ENCODE measurements at places on chromosomes 1 and 21. TPM values are rescaled to one million over a fixed set of nuclear protein-coding genes. Genes with fewer than 3 reads are reported as not detected.

DNA sequence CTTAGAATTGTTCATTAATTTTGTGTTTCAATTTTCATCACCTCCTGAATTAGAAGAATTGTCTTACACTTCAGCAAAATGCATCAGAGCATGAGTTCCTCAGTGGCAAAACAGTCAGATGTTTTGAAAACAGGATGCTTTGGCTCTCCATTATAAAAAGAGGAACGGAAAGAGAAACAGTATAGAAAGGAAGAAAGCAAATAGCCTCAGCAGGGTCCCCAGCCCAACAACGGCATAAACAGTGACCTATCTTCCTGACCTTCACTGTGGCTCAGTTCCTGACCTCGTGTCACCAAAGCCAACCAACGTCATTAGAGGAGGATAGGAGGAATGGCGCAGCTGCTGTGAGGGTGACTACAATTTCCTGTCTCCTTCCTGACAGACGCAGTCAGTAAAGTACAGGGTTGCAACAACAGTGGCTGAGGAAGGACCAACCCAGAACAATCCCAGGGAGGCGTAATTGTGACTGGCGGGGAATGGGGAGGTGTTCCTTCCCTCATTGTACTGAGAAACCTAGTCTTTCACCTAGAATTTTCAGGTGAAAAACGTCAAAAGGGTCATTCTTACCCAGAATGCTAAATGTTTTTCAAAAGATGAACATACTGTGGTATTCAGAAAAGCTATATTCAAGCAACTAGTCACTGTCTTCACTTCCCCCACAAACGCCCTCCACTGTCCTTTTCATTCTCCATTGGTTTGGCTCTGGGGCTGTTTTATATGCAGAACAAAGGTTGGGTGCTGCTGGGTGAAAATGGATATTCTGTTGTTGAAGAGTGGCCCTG, 197.9 kb upstream of the SGIP1 start:
- peak; percentile 61 for DNase-seq

DNA sequence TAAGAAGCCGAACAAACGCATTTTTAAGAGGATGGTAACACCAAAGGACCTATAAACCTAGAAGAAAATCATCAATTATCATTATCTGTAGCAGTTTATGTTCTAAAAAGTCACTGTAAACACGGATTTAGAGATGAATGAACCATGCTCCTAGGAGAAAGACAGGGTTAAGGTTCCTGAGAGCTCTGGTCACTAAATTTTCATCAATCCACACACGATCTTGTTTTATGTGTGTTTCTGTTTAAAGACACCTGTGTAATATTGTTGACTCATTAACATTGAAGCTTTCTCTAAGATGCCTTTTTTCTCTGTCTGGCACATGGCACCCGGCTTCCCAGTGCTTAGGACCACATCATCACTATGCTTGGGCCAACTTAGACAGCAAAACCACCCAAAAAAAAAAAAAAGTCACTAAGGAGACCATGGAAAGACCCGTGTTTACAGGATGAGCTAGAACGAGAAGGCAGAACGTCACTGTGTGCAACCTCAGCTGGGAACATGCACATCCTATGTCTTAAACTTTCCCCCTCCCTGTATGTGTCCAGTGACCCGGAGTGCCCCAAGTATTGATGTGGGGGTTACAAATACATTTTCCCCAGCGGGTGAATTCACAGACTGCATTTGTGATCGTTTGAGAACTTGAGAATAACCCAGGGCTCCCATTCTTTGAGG, 55.8 kb upstream of the PDE9A start:
- DNase-seq: no peak

GRCh38 chr1:34865981-34866761, 6.6 kb upstream of the SMIM12 start:
- DNase-seq: peak; percentile 78

GRCh38 chr1:177620636-177621190, 349.1 kb downstream of the SEC16B start:
- DNase-seq: peak; percentile 36

DNA sequence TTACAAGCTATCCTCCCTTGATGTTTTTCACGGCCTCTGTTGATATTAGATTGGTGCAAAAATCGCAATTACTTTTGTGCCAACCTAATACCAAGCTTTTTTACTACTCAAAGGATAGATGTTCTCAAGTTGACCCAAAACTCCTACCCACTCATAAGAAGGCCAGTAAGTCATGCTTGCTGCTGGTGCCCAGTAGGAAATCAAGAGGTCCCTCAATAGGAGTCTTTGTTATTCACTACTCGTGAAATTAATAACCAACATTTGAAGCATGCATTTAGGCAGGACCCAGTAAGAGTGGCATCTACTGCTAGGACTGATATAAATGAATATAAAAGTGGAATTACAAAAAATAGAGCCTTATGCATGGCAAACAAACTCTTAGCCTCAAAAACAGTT, 52.6 kb downstream of the APP start:
- no peak for DNase-seq

DNA sequence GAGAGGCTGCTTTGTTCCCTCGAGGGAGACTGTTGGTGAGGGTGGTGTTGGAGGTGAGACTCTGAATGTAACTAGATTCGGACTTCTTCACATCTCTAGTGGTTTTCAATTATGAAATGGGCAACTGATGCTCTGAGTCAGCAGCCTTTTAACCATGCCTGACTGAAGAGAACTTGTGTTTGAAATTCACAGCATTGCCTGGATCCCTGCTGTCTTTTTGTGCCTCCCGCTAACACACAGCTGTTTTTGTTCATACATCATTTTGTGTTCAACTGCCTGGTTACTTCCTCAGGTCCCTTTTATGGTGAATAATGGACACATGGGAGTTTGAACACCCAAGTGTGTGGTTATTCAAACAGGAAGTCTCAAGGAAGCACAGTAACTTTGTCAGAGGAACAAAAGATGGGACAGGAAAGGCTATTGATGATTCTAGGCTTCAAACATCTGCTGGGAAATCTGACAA, 16.8 kb downstream of the LAMC1 start:
- peak; percentile 86 for DNase-seq

- no peak for DNase-seq
Measured at GRCh38 chr1:202124142-202124541, 1.4 kb downstream of the GPR37L1 start.

DNA sequence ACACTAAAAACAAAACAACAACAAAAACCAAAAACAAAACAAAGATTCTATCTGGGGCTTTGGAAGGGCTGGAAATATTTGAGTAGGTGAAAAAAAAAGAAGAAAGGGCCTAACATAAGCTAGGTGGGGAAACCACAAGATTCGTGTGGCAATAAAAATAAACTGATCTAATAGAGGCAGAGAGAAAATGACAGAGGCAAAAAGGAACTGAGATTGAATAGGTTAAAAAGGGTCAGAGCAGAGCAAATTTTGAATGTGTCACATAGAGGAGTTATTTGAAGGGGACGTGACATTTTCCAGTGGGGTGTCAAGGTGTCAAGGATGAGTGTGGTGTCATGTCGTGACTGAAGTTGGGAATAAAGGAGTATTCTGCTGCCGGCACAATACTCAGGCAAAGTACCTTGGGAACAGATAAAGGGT, 65.2 kb upstream of the RALGPS2 start:
- no peak for DNase-seq

DNA sequence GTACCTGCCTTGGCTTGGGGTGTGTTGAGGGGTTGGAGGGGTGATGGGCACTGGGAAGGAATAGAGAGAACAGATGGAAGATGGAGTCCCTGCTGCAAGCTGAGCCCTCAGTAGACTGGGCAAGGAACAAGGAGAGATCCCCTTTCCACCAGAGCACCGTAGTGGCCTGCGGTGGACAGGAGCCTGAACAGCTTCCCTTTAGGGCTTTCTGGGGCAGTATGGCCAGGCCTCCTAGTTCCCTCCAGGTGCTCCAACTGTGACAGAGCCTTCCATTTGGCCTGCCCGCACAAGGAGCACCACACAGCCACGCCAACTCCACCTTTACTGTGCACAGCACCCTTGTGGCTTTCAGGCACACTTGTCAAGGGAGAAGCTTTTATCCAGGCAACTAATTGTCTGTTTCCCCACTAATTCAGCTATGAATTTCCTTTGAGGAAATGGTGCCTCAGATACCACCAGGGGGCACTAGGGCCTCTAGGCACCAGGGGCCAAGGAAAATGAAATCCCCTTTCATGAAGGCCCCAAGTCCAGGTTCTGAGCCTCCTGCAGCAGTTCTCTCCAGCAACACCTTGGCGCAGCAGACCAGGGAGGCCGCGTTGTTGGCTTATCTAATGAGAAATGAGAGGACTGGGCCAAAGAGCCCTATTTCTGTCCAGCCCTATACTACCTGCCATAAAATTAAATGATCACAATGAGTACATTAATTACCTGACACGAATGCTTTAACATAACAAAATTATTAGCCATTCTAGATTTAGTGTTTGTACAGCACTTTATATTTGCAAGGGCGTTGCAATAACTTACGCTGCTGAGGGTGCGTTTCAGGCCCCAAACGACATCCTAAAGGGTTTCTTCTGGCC, 23.1 kb upstream of the ERI3 start:
- DNase-seq: peak; percentile 76

DNA sequence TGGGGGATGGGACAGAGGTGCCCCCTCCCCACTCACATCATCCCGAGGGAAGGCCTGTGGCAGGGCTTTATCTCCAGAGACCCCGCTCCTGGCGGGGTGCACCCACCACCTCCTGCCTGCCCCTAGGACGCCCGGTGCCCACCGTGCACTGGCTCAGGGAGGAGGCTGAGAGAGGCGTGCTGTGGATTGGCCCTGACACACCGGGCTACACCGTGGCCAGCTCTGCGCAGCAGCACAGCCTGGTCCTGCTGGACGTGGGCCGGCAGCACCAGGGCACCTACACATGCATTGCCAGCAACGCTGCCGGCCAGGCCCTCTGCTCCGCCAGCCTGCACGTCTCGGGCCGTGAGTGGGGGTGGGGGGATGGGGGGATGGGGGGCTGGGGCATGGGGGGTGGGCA, 71.7 kb downstream of the TRIM11 start:
- DNase-seq: no peak

DNA sequence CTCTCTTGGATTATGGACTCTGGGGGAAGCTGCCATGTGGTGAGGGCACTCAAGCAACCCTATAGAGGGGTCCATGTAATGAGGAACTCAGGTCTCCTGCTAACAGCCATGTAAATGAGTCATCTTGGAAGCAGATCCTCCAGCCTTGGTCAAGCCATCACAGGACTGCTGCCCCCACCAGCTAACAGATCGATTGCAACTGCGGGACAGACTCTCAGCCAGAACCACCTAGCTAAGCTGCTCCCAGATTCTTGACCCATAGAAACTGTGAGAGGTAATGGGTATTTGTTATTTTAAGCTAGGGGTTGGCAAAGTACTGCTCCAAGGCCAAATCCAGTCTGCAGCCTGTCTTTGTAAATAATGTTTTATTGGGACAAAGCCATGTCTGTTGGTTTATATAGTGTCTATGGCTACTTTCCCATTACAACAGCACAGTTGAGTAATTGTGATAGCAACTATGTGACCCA, 27.6 kb upstream of the MAP3K7CL start:
- no peak for DNase-seq

DNA sequence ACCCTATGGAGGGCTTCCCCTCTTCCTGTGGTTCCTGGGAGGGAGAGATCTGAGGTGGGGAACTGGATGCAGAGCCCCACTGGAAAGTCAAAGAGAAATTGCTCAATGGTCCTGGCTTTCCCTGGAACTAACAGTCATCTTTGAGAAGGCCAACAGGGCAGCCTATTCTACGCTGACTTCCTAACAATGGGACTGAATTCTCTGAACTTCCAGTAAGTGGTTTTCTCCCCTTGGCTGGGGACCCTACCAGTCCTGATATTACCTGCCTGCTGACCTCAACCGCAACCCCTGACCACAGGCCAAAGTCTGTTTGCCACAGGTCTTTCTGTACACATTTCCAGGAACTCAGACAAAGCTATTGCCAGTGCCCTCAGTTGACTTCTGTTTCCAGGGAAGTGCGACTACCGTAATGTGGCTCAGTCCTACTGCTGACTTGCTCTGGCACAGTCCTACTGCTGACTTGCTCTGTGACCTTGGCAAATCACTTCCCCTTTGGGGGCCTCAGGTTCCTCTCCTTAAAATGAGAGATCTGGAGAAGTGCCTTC, 55.3 kb downstream of the C8B start:
- no peak for DNase-seq

GRCh38 chr1:206952171-206952570, 5.9 kb upstream of the PIGR start:
- DNase-seq: no peak

DNA sequence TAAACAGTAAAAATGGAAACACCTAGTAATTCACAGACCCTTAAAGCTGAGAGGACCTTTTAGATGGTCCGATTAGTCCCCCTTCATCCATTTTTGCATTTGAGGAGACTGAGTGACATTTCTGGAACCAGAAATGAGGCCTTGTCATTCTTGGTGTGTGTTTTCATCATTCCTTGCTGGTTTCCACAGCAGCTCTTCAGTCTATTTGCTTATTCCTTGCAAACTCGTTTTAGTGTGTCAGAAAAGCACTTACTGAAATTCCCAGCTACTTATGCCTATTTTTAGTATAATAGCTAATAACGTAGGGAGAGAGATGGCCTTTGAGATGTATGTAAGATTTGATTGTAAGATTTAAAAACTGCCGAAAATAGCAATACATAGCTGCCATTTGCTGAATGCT, 70.9 kb downstream of the VPS13D start:
- DNase-seq: no peak

GRCh38 chr1:161225178-161225533, 704 bp upstream of the TOMM40L start:
- no peak for DNase-seq

- no peak for DNase-seq
Measured at GRCh38 chr1:234918961-234919761, 209.5 kb downstream of the TOMM20 start.

DNA sequence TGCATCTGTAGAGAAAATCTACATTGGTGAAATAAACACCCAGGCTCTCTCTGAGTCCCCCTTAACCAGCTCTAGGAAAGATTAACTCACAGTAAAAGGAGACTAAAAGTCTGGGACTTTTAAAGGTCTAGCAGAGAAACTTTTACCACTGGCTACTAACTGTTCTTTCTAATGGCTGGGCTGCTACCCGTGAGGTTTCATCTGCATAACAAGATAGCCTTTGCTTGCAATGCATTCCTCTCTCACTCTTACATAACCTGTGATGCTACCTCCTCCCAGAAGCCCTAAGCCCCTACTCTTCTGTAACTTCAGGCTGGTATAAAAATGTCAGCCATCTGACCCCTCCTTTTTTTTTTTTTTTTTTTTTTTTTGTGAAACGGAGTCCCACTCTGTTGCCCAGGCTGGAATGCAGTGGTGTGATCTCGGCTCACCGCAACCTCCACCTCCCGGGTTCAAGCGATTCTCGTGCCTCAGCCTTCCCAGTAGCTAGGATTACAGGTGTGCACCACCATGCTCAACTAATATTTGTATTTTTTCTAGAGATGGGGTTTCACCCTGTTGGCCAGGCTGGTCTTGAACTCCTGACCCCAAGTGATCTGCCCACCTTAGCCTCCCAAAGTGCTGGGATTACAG, 344.2 kb downstream of the RGS7 start:
- DNase-seq: no peak

GRCh38 chr1:67719329-67720196, 34.6 kb downstream of the GADD45A start:
- no peak for DNase-seq

Gene NMNAT2
- 3.6 TPM for polyA plus RNA-seq

Gene VAMP4
- 24.1 TPM for polyA plus RNA-seq

Gene KPRP
- 9.9 TPM for polyA plus RNA-seq

Gene PRDM2
- polyA plus RNA-seq: 15.1 TPM

Gene TNFAIP8L2
- polyA plus RNA-seq: not detected

Gene KCNK2
- polyA plus RNA-seq: 69.2 TPM

Measured in GM23248 (cell line).